ENCODE measurements at places on chromosomes 3 and 15.

DNA sequence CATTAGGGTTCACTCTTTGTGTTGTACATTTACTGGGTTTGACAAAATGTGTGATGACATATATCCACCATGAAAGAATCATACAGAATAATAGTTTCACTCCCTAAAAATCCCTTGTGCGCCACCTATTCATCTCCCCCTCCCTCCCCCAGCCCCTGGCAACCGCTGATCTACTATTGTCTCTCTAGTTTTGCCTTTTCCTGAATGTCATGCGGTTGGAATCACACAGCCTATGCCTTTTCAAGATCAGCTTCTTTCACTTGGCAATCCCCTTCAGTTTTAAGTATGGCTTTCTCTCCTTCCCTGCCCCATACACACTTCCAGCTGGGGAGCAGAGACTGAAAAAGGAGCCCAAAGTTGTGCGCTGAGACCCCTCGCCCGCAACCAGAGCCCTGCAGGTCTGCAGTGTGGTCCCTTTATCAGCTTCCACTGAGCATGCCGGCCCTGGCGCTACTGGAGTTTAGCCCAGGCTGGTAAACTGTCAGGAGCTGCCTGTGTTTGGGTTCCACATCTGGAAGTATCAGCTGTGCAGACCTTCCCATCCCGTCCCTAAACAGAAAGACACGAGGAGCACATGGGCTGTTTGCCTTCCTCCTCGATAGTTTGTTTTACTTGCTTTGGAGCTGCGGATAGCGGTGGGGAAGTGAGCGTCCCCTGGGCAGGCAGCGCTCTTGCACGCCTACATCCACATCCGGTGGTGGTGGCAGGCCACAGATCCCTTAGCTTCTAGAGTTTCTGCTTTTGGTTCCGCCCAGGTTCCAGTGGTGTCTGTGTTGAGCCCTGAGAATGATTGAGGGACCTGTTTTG is 12.3 kb downstream of the BOC start:
- no peak for DNase-seq

- no peak for DNase-seq
Observed at GRCh38 chr15:41732483-41732882, 41.8 kb upstream of the MAPKBP1 start.

GRCh38 chr15:25773248-25773647 is 89.9 kb downstream of the ATP10A start:
- no peak for DNase-seq

DNA sequence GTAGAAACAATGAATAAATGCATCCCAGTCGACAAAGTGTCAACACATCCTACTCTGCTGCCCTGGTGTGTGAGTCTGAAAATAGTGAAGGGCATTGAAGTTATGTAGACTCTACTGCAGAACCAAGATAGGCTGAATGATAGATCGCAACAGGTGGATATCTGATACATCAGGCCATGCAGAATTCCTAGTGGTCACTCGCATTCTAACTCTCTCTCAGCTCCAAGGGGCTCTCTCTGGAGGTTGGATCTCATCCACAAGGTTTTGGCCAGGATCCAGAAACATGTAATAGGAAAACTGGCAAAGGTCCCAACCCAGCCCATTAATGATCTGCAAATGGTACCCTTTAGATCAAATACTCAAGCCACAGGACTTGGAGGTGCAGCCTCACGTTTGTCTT is 514.1 kb downstream of the MAGI1 start:
- no peak for DNase-seq

DNA sequence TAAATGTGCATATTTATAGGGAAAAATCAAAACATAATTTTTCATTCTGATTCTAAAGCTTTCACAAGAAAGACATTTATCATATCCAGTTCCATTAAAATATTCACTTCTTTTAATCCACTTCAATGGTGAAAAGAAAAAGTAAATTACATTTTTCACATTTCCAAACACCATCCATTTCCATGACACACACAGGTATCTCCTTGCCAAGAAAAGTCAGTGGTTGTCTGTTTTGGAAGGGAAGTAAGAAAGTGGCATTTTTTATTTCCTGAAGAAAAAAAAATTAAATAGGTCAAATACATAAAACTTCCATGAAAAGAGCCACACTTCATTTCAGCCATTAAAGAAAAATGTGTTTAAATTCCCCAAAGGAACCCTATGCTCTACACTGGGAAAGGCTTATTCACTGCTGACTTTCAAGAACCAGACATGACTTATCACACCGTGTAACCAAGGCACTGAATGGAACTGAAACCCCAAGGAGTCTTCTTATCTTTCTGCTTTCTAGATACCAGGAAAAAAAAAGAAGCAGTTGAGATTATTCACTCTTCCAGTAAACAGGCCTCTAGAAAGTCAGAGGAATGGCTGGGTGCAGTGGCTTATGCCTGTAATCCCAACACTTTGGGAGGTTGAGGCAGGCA is 44.5 kb downstream of the OSBPL10 start:
- DNase-seq, result no peak

GRCh38 chr3:64308931-64309330 is 83.7 kb upstream of the PRICKLE2 start:
- DNase-seq, result no peak

DNA sequence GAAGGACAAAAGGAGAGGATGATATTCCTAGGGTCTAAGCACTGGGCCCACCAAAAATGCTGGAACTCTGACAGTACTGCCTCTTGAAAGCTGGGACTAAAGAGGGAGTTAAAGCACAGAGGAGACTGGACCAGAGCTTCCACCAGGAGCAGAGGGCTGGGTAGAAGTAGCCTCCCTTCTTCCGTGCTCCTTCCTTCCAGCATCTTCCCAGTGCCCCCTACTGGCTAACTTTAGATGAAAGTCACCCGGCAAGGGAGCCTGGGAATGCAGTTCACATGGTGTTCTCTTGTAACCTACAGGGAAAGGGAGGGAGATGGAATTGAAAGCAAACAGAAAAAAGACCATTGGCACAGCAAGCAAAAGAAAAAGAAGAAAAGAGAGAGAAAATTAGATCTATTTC is 106.1 kb upstream of the COL8A1 start:
- DNase-seq, result no peak

DNA sequence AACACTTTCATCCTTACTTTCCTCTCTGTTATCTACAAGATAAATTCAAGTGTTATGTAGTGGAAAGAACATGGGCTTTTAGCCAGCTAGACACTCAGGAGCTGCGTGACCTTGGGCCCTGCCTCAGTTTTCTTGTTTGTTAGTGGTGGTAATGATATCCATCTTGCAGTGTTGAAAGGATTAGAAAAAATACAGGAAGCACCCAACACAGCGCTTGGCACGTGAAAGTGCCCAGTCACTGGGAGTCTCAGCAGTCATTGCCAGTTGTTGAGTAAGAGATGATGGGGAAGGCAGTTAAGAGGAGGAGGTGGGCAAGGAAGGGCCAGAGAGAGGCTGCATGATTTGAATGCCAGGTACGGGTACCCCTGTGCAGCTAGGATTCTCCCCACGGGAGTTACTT is 5.3 kb downstream of the PDIA5 start:
- DNase-seq, result no peak

GRCh38 chr3:48428088-48428571 is 1.8 kb downstream of the PLXNB1 start:
- DNase-seq, result no peak

DNA sequence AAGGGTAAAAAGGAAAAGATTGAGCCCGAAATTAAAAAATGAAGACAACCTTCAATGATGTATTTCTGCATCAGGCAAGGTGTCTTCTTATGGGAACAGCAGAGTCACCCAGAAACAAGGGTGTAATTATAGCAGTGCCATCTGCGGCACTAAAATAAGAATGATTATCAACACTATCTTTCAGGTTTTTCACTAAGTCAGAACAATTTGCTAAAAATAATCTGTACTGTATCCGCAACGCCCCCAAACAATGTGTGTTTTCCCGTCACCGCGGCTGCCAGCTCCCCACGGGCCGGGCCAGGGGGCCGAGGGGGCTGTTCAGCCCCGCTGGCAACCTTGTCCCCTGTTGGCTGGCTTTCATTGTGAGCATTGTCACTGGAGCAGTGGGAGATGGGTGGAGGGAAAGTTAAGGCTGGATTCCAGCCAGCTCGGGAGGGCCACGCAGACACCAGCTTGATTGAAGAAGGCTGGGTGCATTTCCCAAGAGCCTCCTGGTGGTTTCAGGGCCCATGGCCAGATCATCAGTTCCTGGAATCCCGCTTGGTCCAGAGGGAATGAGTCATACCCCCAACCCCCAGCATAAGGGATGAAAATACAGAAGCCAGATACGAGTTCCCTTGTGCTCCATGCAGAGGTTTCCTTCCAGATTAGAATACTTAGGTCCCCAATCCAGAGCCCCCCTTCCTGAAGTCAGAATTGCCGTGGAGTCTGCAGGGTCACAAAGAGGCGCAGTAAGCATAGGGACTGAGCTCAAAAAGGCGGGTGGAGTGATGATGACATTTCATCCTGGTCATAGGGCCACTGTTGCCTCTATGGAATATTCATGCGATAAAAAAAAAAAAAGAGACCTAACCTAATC is 90.2 kb upstream of the KLF13 start:
- no peak for DNase-seq

GRCh38 chr3:39707314-39707909 is 102.0 kb upstream of the MYRIP start:
- no peak for DNase-seq

- no peak for DNase-seq
Observed at GRCh38 chr3:178010306-178010705, 525.9 kb upstream of the KCNMB2 start.

GRCh38 chr3:18890449-18890848 is 257.9 kb upstream of the KCNH8 start:
- no peak for DNase-seq

DNA sequence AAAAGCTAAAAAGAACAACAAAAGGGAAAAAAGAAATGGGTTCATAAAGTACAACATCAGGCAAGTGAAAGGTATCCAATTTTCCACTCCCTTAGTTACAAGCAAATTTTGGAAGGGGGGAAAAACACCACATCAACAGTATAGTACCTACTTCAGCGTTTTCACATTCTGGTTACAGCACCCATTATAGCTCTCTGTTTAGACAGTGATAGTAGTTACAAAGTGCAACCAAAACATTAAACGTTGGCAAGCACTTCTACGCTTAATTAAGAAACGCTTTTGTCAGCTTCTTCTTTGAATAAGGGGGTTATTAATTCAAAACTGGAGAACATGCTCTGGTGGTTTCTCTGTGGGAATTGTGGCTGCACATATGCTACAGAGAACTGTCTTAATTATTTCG is 180.2 kb downstream of the VPS13C start:
- DNase-seq, result no peak

- no peak for DNase-seq
Observed at GRCh38 chr15:96326328-96327154, 4.0 kb upstream of the NR2F2 start.
